Glutamatergic neuron (in vitro differentiated cells): ENCODE measurements at places on chromosomes 4 and X. TPM values are rescaled to one million over a fixed set of nuclear protein-coding genes. Genes with fewer than 3 reads are reported as not detected.
A peak's percentile ranks its signal among the peaks of the same experiment; 100 is the strongest.

Gene ASB11
- total RNA-seq = not detected

Gene VCX2
- total RNA-seq = not detected

Gene ETNPPL
- total RNA-seq = not detected

Gene SUV39H1
- total RNA-seq = 4.7 TPM

Gene MAGEB17
- not detected for total RNA-seq

Gene PPP2R2C
- total RNA-seq = 9.4 TPM

Gene XKRX
- total RNA-seq = not detected

DNA sequence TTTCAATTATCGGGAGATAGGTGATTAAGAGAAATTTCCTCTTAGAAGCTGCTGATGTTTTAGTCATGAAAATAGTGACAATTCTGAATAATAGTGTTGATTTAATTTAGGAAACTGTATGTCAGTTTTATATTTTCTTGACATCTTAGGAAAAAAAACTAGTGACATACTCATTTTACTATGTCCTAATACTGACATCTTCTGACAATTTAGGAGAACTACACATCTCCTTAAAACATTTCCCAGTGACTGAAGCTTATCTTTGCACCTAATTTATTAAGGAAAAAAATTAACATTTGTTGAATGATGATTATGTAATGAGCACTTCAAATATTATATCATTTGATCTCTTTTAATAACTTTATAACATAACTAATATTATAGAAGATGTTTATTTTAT, 42.0 kb upstream of the RBMXL3 start:
- no peak overlapping the region for H3K27ac ChIP-seq
- no peak for DNase-seq
- no peaks in the 10 kb centered on the region for H3K4me1 ChIP-seq
- H3K27me3 ChIP-seq = peaks cover 2% of the 10 kb centered on the region

GRCh38 chr4:36177946-36178345, 66.4 kb downstream of the ARAP2 start:
- no peak for DNase-seq
- H3K36me3 ChIP-seq = no peaks in the 10 kb centered on the region
- H3K27ac ChIP-seq = no peak overlapping the region

DNA sequence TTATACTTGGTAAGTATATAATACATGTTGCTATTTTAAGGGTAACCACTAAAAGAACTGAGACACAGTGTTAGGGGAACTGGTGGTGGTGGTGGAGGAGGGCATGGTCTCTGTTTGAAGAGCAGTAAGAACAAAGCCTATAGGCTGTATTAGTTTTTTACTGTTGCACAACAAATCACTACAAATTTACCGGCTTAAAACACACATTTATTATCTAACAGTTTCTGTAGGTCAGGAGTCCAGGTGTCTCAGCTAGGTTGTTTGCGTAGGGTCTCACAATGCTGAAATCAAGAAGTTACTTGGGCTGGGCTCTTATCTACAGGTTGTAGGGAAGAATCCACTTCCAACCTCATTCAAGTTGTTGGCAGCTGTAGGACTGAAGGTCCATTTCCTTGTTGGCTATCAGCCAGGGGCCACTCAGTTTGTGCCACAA, 52.6 kb downstream of the CASK start:
- no peaks in the 10 kb centered on the region for H3K36me3 ChIP-seq
- peaks cover 2% of the 10 kb centered on the region for H3K27me3 ChIP-seq
- H3K4me1 ChIP-seq = peaks cover 4% of the 10 kb centered on the region
- DNase-seq = no peak

- no peaks in the 10 kb centered on the region for H3K36me3 ChIP-seq
- DNase-seq = no peak
- no peak overlapping the region for H3K4me3 ChIP-seq
- H3K27me3 ChIP-seq = no peaks in the 10 kb centered on the region
- H3K27ac ChIP-seq = no peak overlapping the region
These were observed 759.6 kb upstream of the NDST4 start for GRCh38 chr4:115873048-115873447.

- DNase-seq = no peak
- H3K4me1 ChIP-seq = no peaks in the 10 kb centered on the region
- peaks cover 1% of the 10 kb centered on the region for H3K27me3 ChIP-seq
- no peak overlapping the region for H3K4me3 ChIP-seq
- H3K27ac ChIP-seq = no peak overlapping the region
- no peaks in the 10 kb centered on the region for H3K36me3 ChIP-seq
These were observed 40.9 kb upstream of the NYX start for GRCh38 chrX:41406201-41406600.

GRCh38 chr4:1354983-1355275, 7.9 kb downstream of the UVSSA start:
- peaks cover 16% of the 10 kb centered on the region for H3K4me1 ChIP-seq
- no peaks in the 10 kb centered on the region for H3K36me3 ChIP-seq
- H3K4me3 ChIP-seq = no peak overlapping the region
- DNase-seq = no peak
- no peaks in the 10 kb centered on the region for H3K27me3 ChIP-seq

GRCh38 chr4:6465955-6466354, 6.5 kb downstream of the PPP2R2C start:
- H3K36me3 ChIP-seq = peaks cover 4% of the 10 kb centered on the region
- H3K27ac ChIP-seq = no peak overlapping the region
- H3K27me3 ChIP-seq = peaks cover 4% of the 10 kb centered on the region

DNA sequence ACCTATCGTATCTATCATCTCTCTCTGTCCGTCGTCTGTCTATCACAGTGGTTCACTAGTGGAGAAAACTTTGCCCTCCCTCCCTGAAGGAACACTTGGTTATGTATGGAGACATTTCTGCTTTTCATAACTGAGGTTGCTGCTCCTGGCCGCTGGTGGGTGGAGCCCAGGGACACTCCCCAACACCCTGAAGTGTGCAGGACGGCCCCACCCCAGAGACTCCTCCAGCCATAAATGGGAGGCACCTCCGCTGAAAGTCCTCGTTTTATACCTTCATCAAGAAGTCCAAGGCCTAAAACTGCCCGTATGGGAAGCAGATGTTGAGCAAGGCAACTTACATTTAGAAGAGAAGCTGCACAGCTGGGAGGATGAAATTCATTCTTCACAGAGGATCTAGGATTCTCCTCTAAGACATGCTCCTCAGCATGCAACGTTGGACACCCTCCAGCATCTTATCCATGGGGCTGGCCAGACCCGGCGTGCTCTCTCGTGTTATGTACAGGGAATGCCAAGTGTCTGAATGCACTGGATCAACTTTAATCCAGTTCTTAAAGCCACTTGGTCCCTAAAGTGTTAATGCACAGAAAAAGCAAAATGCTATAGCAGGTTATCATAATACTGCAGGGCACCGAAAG, 43.5 kb downstream of the PRKX start:
- peaks cover 18% of the 10 kb centered on the region for H3K36me3 ChIP-seq
- no peak for DNase-seq
- H3K4me1 ChIP-seq = no peaks in the 10 kb centered on the region

DNA sequence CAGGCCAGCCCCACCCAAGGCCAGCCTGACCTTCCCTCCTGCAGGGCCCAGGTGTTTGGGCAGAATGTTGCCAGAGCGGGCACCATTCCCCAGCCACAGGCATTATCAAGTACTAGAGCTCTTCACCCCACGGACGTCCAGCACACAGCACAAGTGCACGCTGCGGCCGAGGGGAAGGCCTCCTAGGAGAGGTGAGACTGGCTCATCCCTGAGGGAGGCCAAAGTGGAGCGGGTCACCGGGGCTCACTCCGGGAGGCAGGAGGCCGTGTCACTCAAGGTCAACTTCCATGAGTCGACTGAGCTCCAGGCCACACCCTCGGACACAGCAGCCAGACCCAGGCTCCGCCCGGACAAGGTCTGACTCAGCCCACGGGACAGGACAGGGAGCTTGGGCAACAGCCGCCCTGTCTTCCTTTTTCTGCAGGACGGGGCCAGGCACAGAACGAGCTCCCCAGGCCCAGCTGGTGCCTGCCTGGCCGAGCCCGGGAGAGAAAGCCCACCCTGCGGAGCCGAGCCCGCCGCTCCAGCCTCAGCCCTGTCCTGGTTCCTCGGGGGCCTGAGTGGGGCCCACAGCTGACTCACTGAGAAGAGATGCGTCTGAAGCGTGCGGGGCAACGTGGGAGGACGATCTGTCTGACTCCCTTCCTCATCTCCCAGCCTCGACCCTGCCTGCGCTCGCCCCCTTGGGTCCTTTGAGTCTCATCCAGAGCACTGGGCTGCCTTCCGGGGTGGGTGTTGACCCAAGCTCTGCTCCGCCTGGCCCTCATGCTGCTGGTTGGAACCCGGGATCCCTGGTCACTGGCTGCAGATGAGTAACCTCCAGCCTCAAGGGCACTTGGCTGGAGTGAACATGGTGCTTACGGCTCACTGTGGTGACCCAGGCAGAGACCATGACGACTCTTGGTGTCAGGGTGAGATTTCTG, 1.6 kb downstream of the SLC49A3 start:
- H3K27ac ChIP-seq = no peak overlapping the region
- H3K4me3 ChIP-seq = no peak overlapping the region

GRCh38 chr4:55636656-55636999, 530 bp upstream of the NMU start:
- H3K36me3 ChIP-seq = no peaks in the 10 kb centered on the region
- no peak for DNase-seq
- H3K27me3 ChIP-seq = peaks cover 4% of the 10 kb centered on the region
- H3K27ac ChIP-seq = peak overlapping the region; percentile 75
- H3K4me3 ChIP-seq = peak overlapping the region; percentile 94
- H3K4me1 ChIP-seq = peaks cover 21% of the 10 kb centered on the region

GRCh38 chr4:132865922-132866321, 283.2 kb upstream of the PCDH10 start:
- H3K27me3 ChIP-seq = no peaks in the 10 kb centered on the region
- H3K36me3 ChIP-seq = no peaks in the 10 kb centered on the region
- H3K4me3 ChIP-seq = no peak overlapping the region
- no peak for DNase-seq
- H3K4me1 ChIP-seq = no peaks in the 10 kb centered on the region

DNA sequence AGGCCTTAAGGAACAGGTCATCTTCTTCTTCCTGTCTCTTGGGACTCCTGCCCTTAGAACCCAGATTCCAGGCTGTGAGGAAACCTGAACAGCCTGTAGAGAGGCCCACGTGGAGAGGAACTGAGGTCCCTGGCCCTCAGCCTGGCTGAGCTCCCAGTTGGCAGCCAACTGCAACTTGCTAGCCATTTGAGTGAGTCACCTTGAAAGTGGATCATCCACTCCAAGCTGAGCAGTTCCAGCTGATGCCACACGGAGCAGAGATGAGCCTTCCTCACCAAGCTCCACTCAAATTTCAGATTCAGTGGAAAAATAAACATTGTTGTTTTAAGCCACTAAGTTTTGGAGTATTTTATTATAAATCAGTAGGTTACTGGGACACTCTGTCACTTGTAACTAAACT, 392.5 kb downstream of the BCOR start:
- H3K36me3 ChIP-seq = no peaks in the 10 kb centered on the region
- no peak overlapping the region for H3K4me3 ChIP-seq
- H3K27ac ChIP-seq = no peak overlapping the region
- DNase-seq = no peak

DNA sequence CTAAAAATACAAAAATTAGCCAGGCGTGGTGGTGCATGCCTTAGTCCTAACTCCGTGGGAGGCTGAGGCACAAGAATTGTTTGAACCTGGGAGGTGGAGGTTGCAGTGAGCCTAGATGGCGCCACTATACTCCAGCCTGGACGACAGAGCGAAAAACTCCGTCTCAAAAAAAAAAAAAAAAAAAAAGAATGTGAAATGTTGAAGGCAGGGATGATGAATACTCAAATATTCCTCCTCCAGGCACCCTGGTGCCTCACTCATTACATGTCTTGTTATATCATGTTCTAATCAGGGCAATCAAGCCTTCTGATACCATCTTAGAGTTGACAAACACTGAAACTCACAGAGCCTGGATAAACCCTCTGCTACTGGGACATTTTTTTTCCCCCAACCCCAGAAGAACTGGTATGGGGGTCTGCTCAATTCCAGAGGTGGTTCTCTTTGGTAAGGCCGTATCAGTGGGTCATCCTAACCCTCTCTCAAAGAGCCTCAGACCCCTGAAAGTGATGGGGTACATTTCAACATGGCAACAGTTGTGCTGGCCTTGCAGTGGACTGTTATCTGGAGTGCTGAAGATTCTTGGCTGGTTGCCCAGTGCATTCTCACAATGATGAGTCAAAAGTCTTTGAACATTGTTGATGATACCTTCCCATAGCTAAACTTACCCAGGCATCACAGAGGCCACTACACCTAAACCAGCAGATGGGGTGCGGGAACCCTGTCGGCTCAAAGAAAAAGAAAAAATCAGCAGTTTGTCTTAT, 2.4 kb upstream of the SH3KBP1 start:
- no peaks in the 10 kb centered on the region for H3K4me1 ChIP-seq
- no peak overlapping the region for H3K4me3 ChIP-seq
- DNase-seq = no peak
- H3K27me3 ChIP-seq = no peaks in the 10 kb centered on the region

GRCh38 chrX:117487421-117487820, 629.2 kb downstream of the KLHL13 start:
- DNase-seq = no peak
- no peaks in the 10 kb centered on the region for H3K4me1 ChIP-seq
- H3K27ac ChIP-seq = no peak overlapping the region
- H3K4me3 ChIP-seq = no peak overlapping the region
- H3K36me3 ChIP-seq = no peaks in the 10 kb centered on the region
- no peaks in the 10 kb centered on the region for H3K27me3 ChIP-seq

DNA sequence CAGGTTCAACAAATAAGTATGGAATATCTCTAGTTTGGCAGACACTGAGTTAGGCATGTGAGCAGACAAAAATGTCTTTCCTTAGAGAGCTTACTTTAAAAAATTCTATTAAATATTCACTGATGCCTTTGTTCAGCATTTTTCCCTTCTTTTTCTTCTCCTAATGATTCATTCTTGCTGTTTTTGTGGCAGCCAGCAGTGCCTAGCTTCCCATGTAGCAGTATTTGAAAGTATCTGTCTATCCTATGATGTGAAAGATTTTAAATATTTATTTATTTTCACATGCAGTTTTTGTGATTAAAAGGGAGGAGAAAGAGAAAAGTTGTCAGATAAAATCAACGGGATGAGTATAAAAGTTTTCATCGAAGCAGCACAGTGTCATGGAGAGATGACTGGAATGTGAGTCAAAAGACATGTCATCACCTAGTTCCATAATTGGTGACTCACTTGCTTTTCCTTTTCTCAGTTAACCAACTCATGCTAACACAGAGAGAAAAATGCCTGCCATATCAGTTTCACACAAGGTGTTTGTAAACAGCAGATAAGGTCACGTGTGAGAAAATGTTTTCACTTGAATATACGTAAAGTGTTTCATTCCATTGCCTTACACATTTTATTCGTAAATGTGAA, 69.8 kb downstream of the BMPR1B start:
- no peak for DNase-seq
- no peaks in the 10 kb centered on the region for H3K4me1 ChIP-seq
- H3K27me3 ChIP-seq = no peaks in the 10 kb centered on the region
- no peaks in the 10 kb centered on the region for H3K36me3 ChIP-seq
- H3K4me3 ChIP-seq = no peak overlapping the region

GRCh38 chr4:144721994-144722393, 76.0 kb downstream of the HHIP start:
- no peak overlapping the region for H3K4me3 ChIP-seq
- DNase-seq = no peak
- no peaks in the 10 kb centered on the region for H3K4me1 ChIP-seq

DNA sequence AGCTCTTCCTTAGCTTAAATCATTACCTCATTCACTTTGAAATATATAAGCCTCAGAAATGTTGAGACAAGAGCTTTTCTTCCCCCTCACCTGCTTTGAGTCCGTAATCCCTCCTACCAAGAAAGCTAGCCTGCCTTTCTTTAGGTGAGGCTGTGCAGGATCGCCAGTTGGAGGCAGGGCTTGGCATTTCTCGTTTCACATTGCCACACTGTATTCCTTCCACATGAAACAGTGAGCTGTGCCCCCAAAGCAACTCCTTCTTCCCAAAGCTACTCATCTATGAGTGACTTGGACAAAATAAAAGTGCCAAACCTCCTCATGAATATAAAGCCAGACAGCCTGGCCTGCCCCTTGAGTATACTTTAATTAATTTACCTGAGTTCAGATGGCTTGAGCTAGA, 86.8 kb downstream of the LIMCH1 start:
- H3K4me1 ChIP-seq = peaks cover 4% of the 10 kb centered on the region
- H3K4me3 ChIP-seq = no peak overlapping the region
- H3K27ac ChIP-seq = no peak overlapping the region
- no peak for DNase-seq
- H3K27me3 ChIP-seq = peaks cover 3% of the 10 kb centered on the region
